ENCODE measurements at places on chromosomes 1 and 21.

DNA sequence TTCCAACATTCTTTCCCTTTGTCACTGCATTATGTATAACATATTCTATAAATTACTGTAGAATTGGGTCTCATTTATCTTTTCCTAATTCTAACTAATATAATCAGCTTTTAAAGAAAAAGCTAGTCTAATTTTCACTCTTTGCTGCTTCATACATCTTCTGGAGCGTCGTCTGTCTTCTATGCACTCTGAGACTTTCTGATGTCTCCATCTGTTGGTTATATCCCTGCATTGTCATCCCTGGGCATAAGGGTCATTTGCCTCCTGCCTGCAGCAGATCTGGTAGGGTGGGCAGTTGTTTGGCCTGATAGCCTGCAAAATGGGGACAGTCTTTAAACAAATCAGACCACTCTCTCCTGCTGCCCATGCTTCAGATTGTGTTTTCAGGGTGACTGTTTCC, 40.8 kb upstream of the DYNLT5 start:
- peak; percentile 38 for DNase-seq

DNA sequence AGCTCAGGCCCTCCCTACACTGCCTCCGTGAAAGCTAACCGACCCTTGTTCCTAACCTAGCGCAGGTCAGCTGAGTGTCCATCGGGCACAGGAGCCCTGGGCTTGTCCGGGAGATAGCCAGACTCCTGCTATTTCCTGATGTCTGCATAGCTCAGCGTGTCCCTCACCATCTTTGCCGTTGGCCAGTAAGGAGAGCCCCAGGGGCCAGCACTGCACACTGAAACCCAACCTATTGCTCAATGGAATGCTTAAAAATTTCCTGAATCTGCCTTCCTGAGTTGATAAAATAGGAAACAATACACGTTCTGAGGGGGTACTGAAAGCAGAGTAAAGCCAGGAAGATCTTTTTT, 2.2 kb downstream of the RUNX1 start:
- no peak for DNase-seq

DNA sequence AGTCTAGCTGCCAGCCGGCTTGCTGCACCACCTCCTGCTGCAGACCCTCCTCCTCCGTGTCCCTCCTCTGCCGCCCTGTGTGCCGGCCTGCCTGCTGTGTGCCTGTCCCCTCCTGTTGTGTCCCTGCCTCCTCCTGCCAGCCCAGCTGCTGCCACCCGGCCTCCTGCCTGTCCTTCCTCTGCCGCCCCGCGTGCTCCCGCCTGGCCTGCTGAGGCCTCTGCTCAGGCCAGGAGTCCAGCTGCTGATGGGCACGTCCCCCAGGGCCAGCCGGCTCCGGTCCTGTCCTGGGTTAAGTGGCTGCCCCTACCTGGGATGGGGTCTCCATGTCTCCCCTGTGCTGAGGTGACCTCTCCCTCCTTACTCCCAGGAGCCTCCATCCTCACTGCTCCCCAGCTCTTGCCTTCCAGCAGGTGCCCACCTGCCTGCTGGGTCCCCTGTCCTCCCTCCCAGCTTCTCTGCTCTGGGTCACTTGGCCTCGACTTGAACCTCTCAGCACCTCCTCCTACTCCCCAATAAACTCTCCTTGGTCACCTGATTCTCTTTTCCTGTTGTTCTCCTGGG, 870 bp downstream of the KRTAP10-8 start:
- DNase-seq, result no peak

DNA sequence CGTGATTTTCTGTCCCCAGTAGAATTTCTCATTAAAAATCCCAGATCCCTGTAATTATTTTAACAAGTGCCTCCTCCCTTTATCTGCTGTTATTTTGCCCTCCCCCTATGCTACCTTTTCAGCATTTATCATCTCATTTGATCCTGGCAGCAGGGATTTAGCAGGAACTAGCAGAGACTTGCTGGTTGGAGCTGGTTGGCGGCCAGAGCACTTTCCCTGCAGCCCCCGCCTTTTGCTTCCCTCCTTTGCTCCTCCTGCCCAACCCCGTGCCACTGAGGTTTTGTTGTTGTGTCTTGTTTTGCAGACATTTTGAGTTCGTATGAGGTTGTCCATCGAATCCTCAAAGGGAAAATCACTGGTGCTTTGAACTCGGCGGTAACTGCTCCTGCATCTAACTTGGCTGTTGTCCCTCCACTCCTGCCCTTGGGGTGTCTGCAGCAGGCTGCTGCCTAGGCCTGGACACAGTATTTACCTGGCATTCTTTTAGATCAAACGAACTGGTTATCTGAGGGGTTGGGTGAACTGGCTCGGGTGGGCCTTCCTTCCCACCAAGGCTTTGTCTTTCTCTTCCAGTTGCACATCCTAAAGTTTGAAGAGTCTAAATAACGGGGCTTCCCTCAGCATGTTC, 11.2 kb downstream of the UBE2Q1 start:
- no peak for DNase-seq

GRCh38 chr1:184158896-184159681, 107.6 kb downstream of the TSEN15 start:
- DNase-seq, result no peak

DNA sequence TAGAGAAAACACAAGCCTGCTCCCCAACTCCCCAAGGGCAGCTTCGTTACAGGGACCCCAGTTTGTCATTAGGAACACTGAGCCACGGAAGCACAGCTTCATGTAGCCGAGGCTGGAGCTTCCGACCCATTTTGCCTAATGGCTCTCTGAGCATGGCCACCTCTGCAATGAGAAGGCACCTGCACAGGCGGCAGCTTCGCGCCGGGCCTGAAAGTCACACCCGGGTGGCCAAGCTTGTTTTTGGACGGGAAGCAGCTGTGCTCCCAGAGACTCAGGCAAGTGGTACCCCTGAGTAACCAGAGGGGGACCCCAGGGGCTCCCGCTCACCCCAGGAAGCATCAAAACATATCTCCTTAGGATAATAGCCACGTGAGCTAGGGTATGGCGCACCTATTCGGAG, 80.9 kb downstream of the SLC66A1 start:
- no peak for DNase-seq

DNA sequence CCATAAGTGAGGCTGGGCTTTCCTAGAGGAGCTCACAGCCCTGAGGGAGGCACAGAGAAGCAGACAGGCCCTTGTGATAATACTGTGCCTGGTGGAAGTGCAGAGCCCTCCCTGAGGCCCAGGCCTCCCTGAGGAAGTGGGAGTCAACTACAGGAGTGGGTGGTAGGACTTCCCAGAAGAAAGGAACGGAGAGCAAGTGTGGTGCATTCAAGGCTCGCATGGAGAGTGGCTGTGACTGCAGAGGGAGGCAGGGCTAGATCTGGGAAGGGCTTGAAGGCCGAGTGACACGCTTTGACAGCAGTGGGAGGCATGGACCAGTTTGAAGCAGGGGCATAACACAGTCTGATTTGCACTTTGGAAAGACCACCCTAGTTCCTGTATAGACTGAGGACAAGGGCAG, 37.3 kb downstream of the AZIN2 start:
- DNase-seq, result no peak

DNA sequence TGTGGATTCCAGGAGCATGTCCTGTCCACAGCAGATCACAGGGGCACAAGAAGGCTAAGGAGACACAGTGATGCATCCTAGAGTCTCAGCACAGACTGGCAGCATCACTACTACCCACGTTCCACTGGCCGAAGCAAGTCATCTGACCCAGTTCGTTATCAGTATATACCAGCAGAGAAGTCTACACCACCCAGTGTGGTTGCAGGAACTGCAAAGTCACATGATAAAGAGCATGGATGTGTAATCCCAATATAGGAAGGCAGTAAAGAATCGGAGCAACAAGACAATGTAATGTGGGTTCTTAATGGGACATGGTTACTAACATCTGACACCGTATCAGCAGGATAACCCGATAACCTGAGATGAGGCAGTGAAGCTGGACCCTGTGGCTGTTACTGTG, 246.6 kb downstream of the RRAGC start:
- DNase-seq, result no peak

DNA sequence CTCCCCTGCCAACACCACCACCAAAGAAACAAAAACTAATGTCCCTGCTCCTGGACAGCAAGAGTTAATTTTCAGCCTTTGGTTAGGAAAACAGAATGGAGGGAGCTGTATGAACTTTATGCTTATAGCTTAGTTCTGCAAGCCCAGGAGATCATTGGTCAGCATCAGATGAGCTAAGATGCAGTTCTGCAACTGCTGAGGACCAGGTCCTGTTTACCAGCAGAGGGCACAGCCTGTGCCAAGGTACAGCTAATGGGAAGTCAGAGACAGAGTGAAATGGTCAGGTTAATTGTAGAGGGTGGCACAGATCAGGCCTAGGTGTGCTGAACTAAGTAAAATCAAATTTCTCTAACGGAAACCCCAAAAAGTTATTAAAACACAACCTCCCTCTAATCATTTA, 161.3 kb downstream of the ROR1 start:
- no peak for DNase-seq

DNA sequence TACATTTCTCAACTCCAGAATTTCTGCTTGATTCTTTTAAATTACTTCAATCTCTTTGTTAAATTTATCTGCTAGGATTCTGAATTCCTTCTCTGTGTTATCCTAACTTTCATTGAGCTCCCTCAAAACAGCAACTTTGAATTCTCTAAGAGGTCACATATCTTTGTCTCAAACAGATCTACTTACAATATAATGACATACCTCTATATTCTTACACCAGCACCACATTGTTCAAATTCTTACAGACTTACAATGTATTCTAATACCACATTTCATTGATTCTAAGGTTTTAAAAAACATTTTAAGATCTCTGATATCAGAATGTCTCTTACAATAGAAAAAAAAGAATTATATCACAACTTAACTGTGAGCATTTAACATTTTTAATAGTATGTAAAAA, 77.4 kb downstream of the DIRAS3 start:
- DNase-seq, result peak; percentile 58

DNA sequence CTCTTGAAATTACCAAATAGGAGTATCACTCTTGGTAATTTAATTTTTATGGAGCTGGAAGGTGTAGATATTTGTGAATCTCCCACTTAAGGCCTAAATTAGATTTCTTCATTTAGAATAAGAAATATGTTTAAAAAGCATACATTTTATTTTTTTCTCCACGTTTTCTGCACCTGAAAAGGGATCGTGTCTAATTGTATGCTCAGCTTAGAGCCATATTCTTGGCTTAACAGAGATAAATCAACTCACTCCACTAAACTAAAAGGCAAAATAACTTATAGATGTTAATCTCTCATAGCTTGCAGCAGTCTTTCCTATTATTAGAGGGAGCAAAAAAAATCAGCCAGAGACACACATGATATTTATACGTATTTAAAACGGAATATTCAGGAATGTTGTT, 336.8 kb upstream of the SGIP1 start:
- no peak for DNase-seq

- peak; percentile 16 for DNase-seq
Measured at GRCh38 chr21:43911015-43911934, 46.3 kb downstream of the AGPAT3 start.

GRCh38 chr1:54624466-54625464, 1.4 kb upstream of the FAM151A start:
- DNase-seq, result no peak

DNA sequence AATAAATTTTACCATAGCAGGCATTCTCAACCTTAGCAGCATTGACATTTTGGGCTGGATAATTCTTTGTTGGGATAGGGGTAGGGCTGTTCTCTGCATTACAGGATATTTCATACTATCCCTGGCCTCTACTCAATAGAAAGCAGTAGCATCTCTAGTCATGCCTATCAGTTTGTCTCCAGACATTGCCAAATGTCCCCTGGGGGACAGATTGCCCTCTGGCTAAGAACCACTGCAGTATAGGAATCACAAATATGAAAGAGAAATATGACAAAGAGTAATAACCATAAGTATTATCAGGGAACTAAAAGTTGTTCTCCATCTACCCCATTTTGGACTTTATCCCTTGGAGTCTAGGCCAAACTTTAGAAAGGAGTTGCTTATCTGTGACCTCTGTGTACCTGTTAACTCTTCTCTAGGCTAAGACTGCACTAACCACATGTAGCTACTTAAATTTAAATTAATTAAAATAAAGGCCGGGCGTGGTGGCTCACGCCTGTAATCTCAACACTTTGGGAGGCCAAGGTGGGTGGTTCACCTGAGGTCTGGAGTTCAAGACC, 76.1 kb downstream of the AGO3 start:
- no peak for DNase-seq
